DMS79 treated with DMSO at 0.1 percent for 48 hours (cell line): ENCODE measurements at places on chromosomes 5 and 9.

- no peak for DNase-seq
Observed at GRCh38 chr9:72665421-72665820, 144.0 kb downstream of the TMC1 start.

- DNase-seq: no peak
Observed at GRCh38 chr5:93595420-93596147, 12.6 kb downstream of the NR2F1 start.

- no peak for DNase-seq
Observed at GRCh38 chr5:68170826-68171558, 44.6 kb upstream of the PIK3R1 start.

GRCh38 chr9:122307061-122307460 is 42.4 kb downstream of the MRRF start:
- DNase-seq: no peak

DNA sequence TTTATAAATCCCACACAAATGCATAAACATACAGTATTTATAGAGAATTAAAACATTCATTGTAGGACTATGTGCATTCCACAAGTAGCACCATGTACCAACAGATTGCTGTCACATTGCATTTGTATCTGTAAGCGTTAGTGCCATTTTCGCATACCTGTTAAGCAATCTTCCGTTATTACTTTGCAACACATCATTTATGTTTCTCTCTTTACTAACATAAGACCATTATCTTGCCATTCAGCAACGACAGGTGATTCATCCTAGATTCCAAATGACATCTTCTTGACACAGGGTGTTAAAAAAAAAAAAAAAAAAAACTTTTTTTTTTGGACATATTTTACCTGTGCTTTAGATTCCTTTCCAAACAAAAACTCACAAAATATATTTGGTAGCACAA is 511.8 kb downstream of the ELAVL2 start:
- no peak for DNase-seq

GRCh38 chr5:151707567-151707966 is 20.9 kb upstream of the SPARC start:
- DNase-seq: no peak

GRCh38 chr9:130949188-130950038 is 10.4 kb upstream of the FIBCD1 start:
- DNase-seq: no peak

GRCh38 chr5:145697251-145697990 is 137.7 kb downstream of the PRELID2 start:
- DNase-seq: no peak

GRCh38 chr9:104794070-104794469 is 30.1 kb downstream of the NIPSNAP3B start:
- no peak for DNase-seq

DNA sequence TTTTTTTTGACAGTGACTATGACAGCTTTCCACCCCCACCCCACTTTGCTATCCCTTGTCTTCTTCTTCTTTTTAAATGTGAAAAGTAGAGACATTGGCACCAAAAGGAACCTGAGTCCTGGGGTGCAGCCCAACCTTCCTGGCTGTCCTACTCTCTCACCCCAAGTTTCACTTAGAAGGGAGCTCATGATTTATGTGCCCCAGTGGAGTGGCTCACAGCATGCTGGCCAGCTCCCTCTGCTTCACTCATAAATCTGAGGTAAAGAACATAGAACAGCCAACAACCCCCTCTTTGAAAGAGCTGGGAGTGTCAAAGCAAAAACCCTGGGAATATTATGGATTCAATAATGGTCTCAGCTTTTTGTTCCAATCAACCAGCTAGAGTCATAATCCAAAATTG is 196.3 kb upstream of the DAPK1 start:
- no peak for DNase-seq

- no peak for DNase-seq
Observed at GRCh38 chr5:175738126-175738525, 80.3 kb downstream of the HRH2 start.

DNA sequence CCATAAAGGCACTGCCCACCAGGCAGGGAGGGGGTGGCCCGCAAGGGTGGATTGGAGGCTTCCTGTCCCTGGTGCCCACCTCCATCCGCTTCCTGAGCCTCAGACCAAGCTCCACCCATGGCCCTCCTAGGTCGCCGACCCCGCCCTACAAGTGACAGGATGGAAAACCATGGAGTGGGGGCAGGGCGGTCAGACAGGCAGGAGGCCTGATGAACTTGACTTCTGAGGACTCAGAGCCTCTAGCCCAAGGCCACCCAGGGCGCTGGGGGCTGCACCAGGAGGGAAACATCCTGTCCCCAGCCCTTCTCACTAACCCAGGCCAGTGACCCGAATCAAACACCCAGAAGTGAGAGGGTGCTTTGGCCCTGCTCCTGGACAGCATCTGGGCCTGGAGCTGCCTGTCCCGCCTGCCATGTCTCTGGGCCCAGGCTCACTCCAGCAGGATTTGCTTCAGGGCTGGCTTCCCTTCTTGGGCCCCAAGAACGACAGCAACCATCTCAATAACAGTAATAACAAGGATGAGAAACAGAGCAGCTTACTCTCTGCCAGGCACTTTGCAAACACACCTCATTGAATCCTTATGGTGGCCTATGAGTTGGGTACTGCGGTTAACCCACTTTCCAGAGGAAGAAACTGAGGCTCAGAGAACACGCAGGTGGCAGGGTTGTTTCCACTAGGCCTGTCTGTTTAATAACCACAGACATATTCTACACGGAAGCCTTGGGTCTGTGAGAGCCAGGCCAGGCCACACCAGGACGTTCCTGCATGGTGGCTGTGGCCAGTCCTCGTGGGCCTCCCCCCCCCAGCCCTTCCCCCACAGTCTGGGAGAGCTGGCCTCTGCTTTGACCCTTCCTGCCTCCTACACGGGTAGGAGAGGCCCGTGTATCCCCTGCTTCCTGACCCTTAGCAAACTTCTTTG is 4.4 kb upstream of the ST6GALNAC6 start:
- no peak for DNase-seq

GRCh38 chr5:103620851-103621547 is 58.4 kb upstream of the NUDT12 start:
- no peak for DNase-seq

DNA sequence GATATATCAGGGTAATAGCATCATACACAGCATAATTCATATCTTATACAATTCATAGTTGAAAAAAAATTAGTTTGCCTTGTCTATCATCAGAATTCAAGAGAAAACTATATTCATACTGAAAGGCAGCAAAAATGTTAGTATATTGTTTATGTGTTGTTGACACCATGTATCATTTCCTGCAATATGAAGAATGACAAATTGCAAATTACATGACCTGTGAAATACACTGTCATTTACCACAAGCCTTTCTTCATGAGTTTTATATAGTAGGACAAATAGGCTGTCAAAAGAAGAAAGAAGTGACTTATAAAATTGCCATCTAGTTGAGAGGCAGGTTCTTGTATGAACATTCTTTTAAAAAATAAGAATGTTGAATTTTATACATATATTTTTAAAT is 1136.3 kb upstream of the CDH9 start:
- DNase-seq: no peak

- no peak for DNase-seq
Observed at GRCh38 chr9:70013598-70014196, 30.0 kb upstream of the MAMDC2 start.

- DNase-seq: no peak
Observed at GRCh38 chr9:76707510-76707909, 56.7 kb upstream of the PCA3 start.

DNA sequence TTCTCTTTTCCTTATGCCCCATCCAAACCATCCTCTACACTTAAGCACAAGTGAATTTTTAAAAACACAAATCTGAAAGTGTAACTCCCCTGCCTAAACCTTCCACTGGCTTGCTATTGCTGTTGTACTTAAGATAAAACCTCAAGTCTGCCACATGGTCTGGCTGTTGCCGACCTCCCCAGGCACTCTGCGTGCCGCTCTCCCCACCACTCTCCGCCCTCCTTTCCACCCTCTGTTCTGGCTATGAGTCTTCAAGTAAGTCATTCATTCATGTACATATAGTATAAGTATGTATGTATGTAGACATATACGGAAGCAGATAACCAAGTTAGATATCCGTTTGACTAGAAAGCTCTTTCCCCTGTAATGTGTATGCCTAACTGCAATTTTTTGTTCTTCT is 94.7 kb upstream of the ANKRD55 start:
- no peak for DNase-seq

DNA sequence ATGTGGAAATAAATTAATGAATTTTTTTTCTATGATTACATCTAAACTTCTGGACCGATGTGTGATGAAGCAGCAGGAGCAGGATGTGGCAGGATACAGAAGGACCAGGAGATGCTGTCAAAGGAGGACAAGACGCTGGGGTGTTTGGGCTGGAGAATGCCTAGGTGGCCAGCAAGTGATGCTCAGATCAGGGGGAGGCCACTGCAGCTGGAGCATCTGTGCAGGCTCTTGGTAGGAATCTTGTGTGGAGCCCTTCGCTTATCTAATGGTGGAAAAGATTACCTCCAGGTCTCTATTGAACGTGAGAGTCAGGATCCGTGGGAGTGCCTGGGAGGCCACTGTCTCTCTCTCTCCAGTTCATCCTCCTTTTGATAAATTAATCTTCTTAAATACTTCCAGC is 79.8 kb downstream of the MRPL36 start:
- no peak for DNase-seq

- peak; percentile 70 for DNase-seq
Observed at GRCh38 chr9:13716601-13717321, 437.3 kb upstream of the MPDZ start.

- no peak for DNase-seq
Observed at GRCh38 chr5:34669931-34670516, 13.9 kb downstream of the RAI14 start.

DNA sequence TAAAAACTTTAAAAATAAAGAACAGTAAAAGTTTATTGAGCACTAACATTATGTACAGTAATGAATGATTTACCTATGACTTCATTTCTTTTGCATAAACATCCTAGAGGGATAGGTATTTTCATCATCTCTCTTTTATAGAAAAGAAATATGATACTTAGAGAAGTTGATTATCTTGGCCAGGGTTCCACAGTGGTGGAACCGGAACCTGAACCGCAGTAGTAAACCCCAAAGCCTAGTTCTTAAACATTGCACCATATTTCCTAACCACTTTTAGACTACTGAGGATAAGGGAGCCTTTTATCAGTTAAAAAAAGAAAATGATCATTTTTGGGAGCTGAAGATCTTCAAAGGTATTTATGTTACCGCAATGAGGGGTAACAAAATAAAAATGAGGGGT is 205.7 kb upstream of the SGCD start:
- no peak for DNase-seq

GRCh38 chr5:109743770-109744212 is 54.1 kb downstream of the MAN2A1 start:
- DNase-seq: no peak

DNA sequence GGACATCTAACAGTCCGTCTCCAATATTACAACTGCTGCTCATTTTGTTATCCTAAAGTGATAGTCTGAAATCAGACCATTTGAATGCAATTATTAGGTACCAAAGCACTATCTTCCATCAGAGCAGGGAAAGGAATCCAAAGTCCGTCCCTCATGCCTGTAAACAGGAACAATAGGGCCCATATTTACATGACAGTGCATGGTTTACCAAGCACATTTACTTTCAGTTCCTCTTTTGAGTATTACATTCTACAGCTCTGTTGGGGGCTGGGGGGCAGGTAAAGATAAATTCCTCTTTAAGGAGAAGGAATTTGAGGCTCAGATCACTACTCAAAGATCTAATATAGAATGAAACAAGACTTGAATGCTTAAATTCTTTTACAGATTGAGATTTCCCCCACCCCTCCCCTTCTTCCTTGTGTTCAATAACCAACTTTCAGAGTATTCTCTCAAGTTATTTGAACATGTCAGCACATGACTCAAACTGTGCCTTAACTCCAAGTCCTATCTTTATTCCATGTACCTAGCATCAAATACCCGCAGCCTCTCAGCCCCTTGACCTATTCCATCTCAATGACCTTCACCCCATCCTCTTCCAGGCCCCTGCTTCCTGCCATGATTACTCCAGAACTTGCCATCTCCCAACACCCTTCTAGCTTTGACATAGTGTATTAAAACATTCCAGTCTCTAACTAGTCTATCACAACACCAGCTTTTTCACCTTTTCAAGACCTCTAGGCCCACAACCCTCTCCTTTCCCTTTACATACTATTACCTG is 71.0 kb downstream of the BRINP1 start:
- no peak for DNase-seq

DNA sequence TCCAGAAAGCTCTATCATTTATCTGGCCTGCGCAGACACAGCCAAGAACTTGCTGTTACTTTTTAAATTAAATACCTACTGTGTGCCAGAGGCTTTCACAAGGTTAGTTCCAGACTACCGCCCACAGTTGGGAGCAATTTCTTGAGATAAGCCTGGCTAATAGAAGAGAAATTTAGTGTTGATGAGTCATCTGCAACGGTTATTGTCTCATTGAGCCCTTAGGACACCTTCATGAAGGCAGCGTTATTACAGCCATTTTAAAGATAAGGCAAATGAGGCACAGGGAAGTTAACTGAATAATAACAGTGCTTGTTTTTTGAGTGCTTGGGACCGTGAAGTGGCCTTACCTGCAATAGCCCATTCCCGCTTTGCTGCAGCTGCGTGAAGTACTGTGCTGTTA is 292.9 kb upstream of the MSX2 start:
- no peak for DNase-seq

GRCh38 chr5:142686210-142686734 is 382 bp upstream of the FGF1 start:
- DNase-seq: no peak

- DNase-seq: no peak
Observed at GRCh38 chr9:68685770-68686169, 19.3 kb upstream of the PIP5K1B start.

- DNase-seq: no peak
Observed at GRCh38 chr9:13750639-13751038, 471.1 kb upstream of the MPDZ start.
